Left renal pelvis (tissue), 4 donors: ENCODE measurements at places on chromosomes 11 and 22.
A peak's percentile ranks its signal among the peaks of the same experiment; 100 is the strongest.

GRCh38 chr22:37777122-37777687 is 30.5 kb upstream of the GCAT start:
- peak; percentile 59 for DNase-seq

GRCh38 chr11:104467404-104467803 is 303.5 kb upstream of the PDGFD start:
- DNase-seq, result no peak

GRCh38 chr22:49628391-49629260 is 199.0 kb downstream of the BRD1 start:
- peak; percentile 16 for DNase-seq

- DNase-seq, result no peak
These were observed 121.3 kb upstream of the SERPIND1 start for GRCh38 chr22:20652582-20652981.

DNA sequence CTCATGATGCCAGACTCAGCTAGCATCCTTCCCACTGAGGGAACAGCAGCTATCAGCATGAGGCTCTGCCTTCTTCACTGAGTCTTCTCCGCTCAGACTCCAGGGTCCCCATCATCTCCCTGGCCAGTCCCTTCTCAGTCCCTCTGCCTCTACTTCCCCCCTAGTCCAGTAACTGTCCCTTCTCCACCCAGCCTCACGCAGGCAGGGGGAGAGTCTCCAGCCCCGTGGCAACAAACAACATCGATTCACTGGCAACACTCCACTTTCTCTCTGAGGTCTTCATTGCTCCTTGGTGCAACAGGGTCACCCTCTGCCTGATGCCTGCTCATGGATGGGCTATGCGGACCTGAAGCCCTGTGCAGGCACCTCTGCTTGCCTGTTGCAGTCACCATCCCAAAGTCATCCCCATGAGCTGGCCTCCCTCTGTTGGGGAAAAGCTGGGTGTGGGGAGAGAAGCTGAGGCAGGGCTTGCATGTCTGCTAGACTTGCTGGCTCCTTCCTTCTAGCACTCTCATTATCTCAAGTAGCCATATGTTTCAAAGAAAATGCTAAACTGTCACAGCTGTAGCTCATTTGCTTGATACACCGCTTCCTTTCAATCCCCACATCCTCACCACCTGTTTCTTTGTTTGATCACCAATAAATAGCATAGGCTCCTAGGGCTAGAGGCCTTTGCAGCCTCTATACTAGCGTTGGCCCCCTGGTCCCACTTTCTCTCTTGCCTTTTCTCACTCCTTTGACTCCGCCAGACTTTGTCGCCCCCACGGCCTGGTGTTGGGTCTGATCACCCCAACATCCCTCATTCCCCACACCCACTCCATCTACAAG is 4.3 kb upstream of the BCR start:
- DNase-seq, result no peak

- no peak for DNase-seq
These were observed 64.2 kb downstream of the CACNA1I start for GRCh38 chr22:39634530-39635405.

DNA sequence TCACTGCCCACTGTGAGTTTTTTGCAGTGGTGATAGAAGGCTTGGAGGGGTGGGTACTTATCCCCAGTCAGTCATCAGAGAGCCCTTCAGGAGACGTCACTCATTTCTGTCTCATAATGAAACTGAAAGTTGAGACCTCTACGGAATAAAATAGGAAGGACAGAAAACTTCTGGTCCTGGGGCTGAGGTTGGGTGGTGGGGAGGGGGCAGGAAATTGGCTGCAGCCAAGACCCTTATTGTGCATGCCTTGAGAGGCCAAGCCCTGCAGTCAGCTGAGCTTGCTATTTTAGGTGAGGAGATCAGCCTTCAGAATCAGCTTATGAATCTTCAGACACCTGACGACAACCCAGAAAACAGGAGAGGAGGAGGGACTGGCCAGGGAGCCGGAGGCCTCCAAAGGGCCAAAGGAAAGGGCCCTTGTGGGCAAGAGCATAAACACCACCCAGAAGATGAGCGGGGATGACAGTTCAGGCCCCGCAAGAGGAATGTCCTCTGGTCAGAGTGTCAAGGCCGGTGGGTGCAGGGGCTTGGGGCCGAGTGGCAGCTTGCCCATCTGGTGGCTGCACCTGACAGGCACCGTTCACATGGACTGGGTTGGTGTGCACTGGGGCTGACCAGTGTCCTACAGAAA is 17.9 kb upstream of the ADA2 start:
- no peak for DNase-seq

GRCh38 chr11:120023551-120023950 is 114.4 kb downstream of the TRIM29 start:
- DNase-seq, result no peak

- DNase-seq, result no peak
These were observed 992 bp downstream of the LRFN4 start for GRCh38 chr11:66857927-66858185.

GRCh38 chr22:19178065-19178656 is 375 bp downstream of the SLC25A1 start:
- no peak for DNase-seq

DNA sequence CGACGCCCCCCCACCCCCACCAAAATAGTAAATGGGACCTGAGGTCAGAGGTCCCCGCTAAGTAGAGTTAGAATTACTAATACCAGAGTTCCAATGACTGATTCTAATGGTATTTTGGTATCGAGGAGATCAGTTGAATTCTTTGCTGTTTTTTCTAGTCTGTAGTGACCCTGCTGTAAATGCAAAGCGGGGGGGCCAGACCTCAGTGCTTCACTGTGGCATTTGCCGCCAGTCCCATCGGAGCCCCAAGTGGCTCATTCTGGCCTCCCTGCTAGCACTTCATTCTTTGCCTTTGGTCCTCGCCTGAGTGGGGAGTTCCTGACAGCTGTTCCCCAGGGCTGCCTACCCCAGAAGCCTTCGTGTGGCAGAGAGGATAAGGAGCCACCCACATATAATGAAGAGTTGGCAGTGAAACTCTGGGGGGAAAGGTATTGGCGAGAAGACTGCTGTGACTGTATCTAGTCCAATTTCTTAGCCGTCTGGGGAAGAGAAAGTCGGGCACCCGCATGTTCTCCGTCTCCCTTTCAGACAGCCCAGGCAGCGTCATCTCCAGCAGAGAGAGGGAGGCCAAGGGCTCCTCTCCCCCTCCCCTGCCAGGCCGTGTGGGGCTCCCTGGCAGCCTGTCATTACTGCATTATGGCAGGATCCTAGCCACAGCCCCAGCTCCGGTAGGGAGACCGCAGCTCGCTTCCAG is 19.4 kb upstream of the CABP7 start:
- no peak for DNase-seq

GRCh38 chr11:67632982-67633755 is 3.4 kb upstream of the NUDT8 start:
- DNase-seq, result no peak

DNA sequence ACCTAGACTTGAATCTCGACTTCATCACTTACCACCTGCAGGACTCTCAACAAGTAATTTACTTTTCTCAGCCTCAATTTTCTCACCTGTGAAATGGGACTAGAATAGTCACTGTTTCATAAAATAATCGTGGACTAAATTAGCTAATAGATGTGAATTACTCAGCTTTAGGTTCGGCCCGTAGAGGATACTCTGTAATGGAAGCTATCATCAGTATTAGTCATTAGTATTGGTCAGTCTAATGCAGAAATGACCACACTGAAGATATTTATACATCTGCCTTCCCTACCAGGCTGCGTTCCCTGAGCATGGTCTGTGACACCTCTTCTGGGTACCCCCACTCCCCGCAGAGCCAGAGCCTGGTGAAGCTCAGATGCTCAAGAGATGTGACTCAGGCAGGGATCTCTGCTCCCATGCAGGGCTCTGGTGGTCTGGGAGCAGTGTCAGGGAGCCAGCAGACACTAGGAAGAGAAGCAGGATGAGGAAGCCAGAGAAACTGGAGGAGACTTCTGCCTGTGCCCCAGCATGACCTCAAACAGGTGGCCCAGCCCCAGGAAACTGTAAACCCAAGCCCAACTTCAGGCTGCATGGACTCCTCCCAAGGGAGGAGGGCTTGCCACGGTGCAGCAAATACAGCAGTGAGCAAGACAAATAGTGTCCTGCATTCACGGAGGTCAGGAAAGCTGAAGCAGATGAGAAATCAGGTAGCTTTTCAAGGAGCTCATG is 88.0 kb upstream of the E2F8 start:
- no peak for DNase-seq

GRCh38 chr11:2271327-2272227 is 1.2 kb upstream of the ASCL2 start:
- no peak for DNase-seq

- no peak for DNase-seq
These were observed 94.2 kb downstream of the FAR1 start for GRCh38 chr11:13762718-13763117.

GRCh38 chr11:70505331-70505731 is 107.0 kb downstream of the CTTN start:
- DNase-seq, result no peak

GRCh38 chr11:2203440-2204259 is 32.0 kb upstream of the TH start:
- no peak for DNase-seq

DNA sequence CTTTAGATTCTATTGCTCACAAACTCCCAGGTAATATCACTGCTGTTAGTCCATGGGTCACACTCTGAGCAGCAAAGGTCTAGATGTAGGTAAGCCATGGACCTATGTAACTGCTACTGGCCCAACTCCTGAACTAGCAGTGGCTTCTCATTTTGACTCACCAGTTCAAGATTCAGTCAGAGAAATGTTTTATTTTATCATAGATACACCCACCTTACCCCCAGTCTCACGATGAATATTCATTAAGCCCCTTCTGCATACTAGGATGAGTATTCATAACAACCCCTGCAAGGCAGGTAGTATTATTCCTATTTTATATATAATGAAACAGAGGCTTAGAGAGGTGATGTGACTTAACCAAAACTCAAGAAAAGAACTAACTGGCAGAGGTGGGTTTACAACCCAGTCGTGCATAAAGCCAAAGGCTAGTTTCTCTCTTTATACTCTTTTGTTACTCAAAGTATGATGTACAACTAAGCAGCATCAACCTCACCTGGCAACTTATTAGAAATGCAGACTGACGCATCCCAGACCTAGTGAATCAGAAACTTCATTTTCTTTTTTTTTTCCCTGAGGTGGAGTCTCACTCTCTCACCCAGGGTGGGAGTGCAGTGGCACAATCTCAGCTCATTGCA is 957.6 kb upstream of the CCDC90B start:
- no peak for DNase-seq

- DNase-seq, result no peak
These were observed 350.4 kb upstream of the B3GAT1 start for GRCh38 chr11:134762248-134763029.

DNA sequence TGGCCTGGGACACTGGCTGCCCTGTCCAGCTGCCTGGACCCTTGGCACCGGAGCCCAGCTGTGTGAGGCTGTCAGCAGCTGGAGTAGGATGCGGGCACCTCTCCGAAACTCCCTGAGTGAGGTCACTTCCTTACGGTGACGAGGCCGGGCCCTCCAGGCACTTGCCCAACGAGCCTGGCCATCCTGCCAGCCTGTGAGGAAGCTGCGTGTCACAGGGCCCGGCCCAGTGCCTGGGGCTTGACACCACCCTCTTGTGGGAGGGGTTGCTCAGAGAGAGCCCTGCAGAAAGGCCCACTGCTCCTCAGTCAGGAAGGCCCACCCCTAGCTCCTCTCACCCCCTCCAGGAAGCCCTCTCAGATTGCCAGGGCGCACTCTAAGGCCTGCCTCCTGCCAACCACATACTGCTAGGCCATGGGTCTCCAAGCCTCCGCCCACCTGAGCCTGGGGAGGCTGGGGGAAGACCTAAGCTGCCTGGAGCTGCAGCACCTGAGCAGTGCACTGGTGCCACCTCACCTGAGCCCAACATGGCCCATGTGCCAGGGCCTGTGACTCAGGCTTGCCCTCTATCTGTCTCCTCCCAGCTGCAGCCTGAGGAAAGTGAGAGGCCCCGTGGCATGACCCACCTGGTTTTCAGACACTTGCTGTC is 4.3 kb upstream of the PHLDA2 start:
- DNase-seq, result no peak

GRCh38 chr11:114775875-114776621 is 97.7 kb downstream of the NXPE2 start:
- DNase-seq, result no peak

- DNase-seq, result no peak
These were observed 248.8 kb downstream of the RAB38 start for GRCh38 chr11:87926250-87926970.

- no peak for DNase-seq
These were observed 103.6 kb upstream of the OR9G4 start for GRCh38 chr11:56852131-56852530.

GRCh38 chr11:64305691-64306562 is 603 bp downstream of the ESRRA start:
- DNase-seq, result no peak

DNA sequence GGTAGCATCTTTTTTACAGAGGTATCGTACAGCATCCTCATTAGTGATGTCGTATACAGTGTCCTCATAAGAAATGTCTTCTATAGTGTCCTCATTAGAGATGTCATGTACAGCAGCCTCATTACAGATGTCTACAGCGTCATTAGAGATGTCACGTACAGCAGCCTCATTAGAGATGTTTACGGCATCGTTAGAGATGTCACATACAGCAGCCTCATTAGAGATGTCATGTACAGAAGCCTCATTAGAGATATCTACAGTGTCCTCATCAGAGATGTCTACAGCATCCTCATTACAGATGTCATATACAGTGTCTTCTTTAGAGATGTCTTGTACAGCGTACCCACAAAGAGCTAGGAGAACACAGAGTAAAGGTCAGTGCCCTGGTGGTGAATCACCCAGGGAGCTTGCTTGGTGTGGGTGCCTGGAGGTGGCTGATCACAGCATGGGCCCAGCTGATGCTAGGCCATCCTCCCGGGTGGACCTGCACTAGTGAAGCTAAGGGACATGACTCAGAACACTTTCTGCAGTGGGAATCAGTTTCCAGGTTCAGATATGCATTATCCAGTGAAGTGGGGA is 109.2 kb downstream of the IGLL1 start:
- DNase-seq, result no peak

DNA sequence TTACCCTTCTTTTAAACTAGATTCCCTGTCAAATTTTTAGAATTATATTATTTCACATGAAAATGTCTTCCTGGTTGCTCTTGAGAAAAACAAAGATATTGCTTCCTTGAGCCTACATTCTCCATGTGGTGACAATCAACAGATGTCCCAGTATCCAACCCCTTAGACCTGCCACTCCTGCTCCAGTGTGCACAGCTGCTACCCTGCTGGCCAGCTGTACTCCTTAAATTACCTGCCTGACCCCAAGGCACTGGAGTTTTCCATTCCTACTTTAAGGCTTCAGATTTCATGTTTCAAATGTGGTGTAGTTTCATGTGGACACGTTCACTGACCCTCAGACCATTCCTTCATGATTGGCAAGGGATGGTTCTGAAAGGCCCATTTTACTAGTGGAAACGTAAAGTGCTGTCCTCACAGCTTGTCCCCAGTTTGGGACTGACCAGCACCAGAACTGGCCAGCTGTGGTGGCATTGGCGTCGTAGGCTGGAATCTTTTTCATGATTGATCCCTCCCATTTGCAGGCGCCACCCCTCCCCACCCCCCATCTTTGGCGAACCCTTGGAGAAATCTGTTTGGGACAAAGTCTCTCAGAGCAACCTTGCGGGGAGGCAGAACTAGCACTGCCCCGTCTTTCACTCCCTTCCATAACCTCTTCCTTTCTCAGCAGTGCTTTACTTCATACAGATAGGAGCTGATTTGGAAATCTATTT is 123.5 kb downstream of the DBX1 start:
- no peak for DNase-seq

GRCh38 chr11:109037856-109038780 is 373.2 kb downstream of the DDX10 start:
- no peak for DNase-seq
